Activated CD4-positive, alpha-beta T cell treated with anti-CD3 and anti-CD28 coated beads, Interleukin-2, Interleukin-4, amounts not matched to agents 100 ng/mL and 50 ng/mL, durations not matched to agents 16 hours and 8 hours (primary cell): ENCODE measurements at places on chromosomes 12 and 14.

DNA sequence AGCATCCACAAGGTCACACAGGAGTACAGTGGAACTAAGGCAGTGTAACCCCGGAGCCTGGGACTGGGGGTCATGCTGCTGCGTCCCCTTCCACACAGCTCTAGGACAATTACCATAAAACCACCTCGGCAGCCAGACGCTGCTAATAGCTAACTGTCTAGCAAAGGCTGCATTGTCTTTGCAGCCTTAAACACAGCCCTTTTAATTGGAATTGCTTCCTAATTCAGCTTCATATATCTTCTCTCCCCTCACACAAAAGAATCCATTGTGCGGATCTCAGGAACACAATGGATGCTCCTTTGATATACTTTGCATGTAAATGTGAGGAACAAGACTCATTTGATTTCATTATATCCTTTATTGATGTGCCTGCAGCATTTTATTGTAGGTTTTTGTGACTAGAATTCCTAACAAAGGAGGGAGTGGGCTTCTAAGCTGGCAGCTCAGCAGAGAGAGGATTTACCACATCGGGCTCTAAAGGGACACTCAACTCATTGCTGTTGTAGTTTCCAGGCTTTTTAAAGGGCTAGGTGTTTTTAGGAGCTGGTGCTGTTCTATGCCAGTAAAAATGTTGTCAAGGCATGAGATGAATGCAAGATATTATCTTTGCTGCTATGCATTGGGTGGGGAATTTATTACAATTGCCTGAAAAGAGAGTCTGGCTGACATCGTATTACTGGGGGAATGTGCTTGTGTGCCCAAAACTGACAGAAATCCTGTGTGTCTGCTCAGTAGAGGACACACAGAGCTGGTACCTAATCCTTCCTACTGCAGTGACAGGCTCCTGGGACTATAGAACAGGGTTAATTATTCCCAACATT, 30.4 kb upstream of the DACT1 start:
- DNase-seq = no peak

DNA sequence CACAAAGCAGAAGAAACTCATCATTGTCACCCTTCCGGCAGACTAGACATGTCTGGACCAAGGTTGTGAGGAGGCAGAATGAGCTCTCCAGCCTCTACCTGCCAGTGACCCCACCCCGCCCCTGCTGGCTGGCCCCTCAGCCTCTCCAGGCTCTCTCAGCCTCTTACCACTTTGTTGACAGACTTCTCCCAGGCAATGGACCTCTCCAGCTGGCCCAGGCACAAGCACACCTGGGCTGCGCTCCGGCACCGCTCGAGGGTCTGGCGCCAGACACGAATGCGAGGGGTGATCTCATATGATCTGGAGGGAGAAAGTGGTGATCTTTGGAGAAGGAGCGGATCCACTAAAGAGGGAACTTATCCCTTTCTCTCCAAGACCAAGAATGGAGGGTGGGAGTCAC, 30.3 kb downstream of the BAZ2A start:
- DNase-seq = no peak

- no peak for DNase-seq
Observed at GRCh38 chr14:77556946-77557345, 58.3 kb upstream of the ISM2 start.

DNA sequence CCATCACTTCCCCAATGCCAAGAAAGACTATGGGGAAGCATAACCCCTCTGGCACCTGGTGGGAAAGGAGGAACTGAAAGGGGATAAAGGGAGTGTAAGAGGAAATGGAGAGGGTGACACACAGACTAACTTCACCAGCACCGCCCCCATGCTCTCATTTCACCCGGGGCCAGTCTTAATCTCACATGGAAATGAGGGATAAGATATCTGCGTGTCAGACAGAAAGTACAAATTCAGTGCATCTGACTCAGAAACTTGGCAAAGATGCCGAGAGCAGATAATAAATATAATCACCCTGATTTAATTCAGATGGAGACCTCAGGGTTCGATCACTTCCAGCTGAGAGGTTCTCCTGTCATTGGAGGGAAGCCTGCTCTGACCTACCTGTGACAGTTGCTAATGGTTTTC, 191.6 kb downstream of the DUSP6 start:
- DNase-seq = peak; percentile 55

GRCh38 chr12:103901518-103902173, 28.6 kb upstream of the HSP90B1 start:
- no peak for DNase-seq

DNA sequence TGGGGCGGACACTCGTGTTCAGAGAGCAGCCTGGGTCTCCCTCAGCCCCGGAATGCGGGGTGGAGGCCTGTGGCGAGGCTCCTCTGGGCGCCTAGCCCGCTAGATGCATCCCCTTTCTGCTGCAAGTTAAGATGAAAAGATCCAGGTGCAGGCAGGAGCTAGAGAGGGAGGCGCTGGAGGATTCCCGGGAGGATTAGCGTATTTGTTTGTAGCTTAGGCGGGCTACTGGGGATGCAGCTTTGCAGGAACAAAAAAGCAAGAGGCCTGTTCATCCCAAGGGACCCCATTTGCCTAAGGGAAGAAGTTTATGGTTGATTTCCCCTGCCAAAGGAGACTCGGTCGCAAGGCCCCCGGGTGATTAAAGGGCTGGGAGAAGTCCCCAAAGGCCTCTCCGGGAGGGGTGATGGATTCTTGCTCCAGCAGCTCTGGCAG, 824 bp downstream of the CCDC177 start:
- no peak for DNase-seq

DNA sequence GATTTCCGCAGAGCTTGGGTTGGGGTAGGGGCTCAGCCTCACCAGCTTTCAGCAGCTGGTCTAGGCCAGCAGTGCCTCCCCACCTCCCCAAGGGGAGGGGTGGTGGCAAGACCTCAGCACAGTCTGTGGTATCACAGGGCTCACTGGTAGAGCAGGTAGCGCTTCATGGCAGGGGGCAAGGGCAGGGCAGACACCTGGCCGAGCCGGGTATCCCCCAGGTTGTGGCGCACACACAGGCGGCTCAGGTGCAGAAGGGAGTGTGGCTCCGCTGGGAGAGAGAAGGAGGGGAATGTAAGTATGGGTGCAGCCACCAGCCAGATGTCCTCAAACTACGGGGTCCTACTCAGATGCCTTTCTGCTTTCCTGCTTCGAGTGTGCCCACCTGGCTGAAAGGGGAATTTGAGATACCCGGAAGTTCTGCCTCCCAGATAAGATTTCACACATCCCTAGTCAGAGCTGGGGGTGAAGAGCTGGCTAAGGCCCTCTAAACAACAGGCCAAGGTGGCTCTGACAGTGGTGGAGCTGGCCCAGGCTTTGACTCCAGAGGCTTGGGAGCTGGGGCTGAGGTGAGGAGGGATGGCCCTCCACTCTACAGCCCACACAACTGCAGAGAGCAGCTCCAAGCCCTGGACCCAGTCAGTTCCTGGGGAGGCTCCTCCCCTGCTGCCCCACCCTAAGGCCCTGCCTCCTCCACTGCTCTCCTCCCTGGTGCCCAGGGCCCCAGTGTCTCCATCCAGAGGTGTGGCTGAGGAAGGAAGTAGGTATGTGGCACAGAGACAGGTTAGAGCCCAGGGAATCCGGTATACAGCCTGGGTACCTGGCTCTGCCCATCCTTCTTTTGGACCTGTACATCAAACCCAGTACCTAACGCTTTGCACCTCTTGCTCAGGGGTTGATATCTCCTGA, 1.8 kb downstream of the SPSB2 start:
- peak; percentile 58 for DNase-seq
